ENCODE measurements at places on chromosomes 12 and 14. TPM values are rescaled to one million over a fixed set of nuclear protein-coding genes. Genes with fewer than 3 reads are reported as not detected.

FAM222A gene
- 2.6 TPM for total RNA-seq

GRCh38 chr14:96409701-96410100 lies 17.8 kb downstream of the AK7 start:
- H3K27ac ChIP-seq, result no peak overlapping the region
- no peak overlapping the region for H3K4me3 ChIP-seq
- H3K27me3 ChIP-seq, result no peaks in the 10 kb centered on the region
- no peak for DNase-seq

ARHGAP9 gene
- 14.7 TPM for total RNA-seq

DNA sequence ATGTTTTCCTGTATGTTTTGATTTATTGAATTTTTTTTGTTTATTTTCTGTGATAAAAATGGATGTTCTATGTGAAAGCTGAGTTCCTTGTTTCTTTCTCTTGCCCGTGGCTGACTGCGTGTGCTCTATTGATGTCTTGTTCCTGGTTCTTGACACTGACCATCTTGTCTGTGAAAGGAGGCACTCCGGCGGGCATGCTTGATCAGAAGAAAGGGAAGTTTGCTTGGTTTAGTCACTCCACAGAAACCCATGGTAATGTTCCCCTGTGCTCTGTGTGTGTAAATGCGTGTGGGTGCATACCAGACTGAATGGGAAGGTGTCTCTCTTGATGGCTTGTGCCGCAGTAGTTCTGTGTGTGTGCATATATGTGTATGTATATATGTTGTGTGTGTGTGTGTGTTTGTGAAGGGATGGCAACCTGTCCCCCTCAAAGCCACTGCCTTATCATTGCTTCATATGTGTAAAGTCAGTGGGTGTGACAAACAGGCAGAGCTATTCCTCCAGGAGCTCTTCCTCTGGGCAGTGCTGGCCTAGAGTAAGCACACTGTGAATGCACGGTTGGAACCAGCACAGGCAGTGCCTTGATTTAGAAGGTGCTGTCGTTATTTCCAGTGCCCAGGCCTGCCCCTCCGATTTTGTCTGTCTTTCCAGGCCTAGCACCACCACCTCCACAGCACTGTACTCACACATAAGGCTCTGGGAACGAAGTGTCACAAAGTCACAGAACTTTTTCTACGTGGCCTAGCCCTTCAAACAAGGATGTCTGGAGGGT lies 247.3 kb upstream of the FKBP4 start:
- no peaks in the 10 kb centered on the region for H3K27me3 ChIP-seq
- peaks cover 22% of the 10 kb centered on the region for H3K4me1 ChIP-seq
- H3K36me3 ChIP-seq, result no peaks in the 10 kb centered on the region
- no peak overlapping the region for H3K4me3 ChIP-seq
- DNase-seq, result no peak

TAOK3 gene
- 45.5 TPM for total RNA-seq

CD163L1 gene
- total RNA-seq, result 22.0 TPM

RFLNA gene
- total RNA-seq, result 0.40 TPM

- H3K4me1 ChIP-seq, result no peaks in the 10 kb centered on the region
- no peaks in the 10 kb centered on the region for H3K27me3 ChIP-seq
- no peak overlapping the region for H3K27ac ChIP-seq
- no peak overlapping the region for H3K4me3 ChIP-seq
- H3K36me3 ChIP-seq, result no peaks in the 10 kb centered on the region
- DNase-seq, result no peak
Observed at GRCh38 chr12:51475543-51475942, 50.9 kb downstream of the SLC4A8 start.

MIA2 gene
- total RNA-seq, result 27.7 TPM

CPNE6 gene
- total RNA-seq, result not detected

GRCh38 chr14:33279865-33280264 lies 341.2 kb downstream of the NPAS3 start:
- peaks cover 2% of the 10 kb centered on the region for H3K27me3 ChIP-seq
- H3K27ac ChIP-seq, result no peak overlapping the region
- H3K36me3 ChIP-seq, result no peaks in the 10 kb centered on the region
- no peak for DNase-seq
- H3K4me1 ChIP-seq, result no peaks in the 10 kb centered on the region
- no peak overlapping the region for H3K4me3 ChIP-seq

DNA sequence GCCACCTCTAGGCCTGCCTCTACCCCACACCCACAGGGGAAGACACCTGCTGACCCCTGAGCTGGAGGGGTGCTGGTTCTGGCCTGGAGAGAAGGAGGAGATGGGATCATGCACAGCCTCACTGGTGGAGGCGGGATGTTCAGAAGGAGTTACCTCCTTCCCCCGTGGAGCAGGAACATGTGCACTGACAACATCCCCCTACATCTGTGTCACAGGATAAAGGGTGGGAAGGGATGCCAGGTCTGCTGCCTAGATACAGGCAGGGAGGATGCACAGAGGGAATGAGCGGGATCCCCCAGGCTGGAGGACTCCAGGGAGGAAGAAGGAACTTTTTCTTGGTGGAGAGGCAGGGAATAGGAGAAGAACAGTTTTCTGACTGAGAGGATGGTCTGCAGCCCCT lies 8.8 kb downstream of the NRXN3 start:
- H3K27me3 ChIP-seq, result no peaks in the 10 kb centered on the region
- H3K27ac ChIP-seq, result no peak overlapping the region
- no peaks in the 10 kb centered on the region for H3K4me1 ChIP-seq
- no peak for DNase-seq
- no peak overlapping the region for H3K4me3 ChIP-seq

GRCh38 chr12:38949363-38949762 lies 44.0 kb upstream of the CPNE8 start:
- DNase-seq, result no peak
- H3K36me3 ChIP-seq, result no peaks in the 10 kb centered on the region
- no peaks in the 10 kb centered on the region for H3K27me3 ChIP-seq
- H3K27ac ChIP-seq, result no peak overlapping the region

GRCh38 chr12:958588-959123 lies 9.2 kb upstream of the RAD52 start:
- no peak for DNase-seq
- H3K4me1 ChIP-seq, result no peaks in the 10 kb centered on the region
- no peak overlapping the region for H3K4me3 ChIP-seq
- H3K27me3 ChIP-seq, result no peaks in the 10 kb centered on the region

DNA sequence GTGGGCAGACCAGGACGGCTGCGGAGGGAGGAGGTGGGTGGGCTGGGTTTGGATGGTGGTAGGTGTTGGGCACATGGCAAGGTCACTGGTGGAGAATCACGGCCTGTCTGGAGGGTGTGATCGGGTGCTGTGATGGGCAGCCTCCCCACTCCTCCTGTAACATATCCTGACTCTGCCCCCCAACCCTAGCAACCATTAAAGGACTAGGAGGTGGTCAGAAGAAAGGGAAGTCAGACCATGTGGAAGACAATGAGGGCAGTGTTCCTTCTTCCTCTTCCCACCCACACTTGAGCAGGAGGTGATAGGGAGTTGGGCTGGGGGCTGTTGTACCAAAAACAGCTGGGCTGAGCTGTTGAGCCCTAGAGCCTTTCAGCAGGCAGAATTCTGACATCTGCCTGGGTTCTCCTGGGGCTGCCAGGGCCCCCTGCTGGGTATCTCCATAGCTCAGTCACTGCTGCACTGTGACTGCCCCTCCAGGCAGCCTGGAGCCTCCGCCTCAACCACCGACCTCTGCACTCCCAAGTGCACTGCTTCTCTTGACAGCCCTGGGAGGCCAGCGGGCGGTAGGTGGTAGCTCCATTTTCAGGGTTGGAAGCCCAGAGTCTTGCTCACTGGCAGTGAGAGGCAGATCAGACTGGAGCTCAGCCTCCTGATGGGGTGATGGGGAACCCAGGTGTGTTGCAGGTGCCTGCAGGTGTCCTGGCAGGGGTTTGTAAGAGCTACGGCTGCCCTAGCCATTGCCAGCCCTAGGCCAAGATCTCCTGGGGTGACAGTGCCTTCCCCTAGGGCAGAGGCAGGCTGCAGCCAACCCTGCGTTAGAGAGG lies 15.4 kb downstream of the VASH1 start:
- peak overlapping the region; percentile 20 for H3K27ac ChIP-seq
- DNase-seq, result no peak
- H3K27me3 ChIP-seq, result no peaks in the 10 kb centered on the region
- H3K4me1 ChIP-seq, result no peaks in the 10 kb centered on the region

DNA sequence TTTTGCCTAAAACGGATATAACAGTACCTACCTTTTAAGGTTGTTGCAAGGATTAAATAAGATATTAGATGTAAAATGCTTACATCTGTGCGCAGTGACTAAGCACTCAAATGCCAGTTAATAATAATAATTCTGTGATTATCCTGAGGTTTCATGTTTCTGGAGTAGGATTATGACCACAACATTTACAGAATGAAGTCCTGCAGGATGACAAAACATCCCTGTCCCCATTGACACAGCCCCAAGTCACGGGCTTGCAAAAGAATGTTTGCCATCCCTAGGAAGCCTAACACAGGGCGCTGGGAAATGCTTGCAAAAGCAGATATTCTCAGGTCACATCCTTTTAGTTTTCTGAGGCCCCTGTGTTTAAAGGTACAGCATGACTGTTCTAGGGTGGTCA lies 20.1 kb downstream of the SUSD6 start:
- no peak for DNase-seq
- no peaks in the 10 kb centered on the region for H3K27me3 ChIP-seq
- H3K4me1 ChIP-seq, result peaks cover 17% of the 10 kb centered on the region
- H3K27ac ChIP-seq, result no peak overlapping the region

- no peaks in the 10 kb centered on the region for H3K27me3 ChIP-seq
- no peak overlapping the region for H3K27ac ChIP-seq
- H3K36me3 ChIP-seq, result peaks cover 4% of the 10 kb centered on the region
Observed at GRCh38 chr12:76399040-76399439, 50.8 kb upstream of the BBS10 start.

DNA sequence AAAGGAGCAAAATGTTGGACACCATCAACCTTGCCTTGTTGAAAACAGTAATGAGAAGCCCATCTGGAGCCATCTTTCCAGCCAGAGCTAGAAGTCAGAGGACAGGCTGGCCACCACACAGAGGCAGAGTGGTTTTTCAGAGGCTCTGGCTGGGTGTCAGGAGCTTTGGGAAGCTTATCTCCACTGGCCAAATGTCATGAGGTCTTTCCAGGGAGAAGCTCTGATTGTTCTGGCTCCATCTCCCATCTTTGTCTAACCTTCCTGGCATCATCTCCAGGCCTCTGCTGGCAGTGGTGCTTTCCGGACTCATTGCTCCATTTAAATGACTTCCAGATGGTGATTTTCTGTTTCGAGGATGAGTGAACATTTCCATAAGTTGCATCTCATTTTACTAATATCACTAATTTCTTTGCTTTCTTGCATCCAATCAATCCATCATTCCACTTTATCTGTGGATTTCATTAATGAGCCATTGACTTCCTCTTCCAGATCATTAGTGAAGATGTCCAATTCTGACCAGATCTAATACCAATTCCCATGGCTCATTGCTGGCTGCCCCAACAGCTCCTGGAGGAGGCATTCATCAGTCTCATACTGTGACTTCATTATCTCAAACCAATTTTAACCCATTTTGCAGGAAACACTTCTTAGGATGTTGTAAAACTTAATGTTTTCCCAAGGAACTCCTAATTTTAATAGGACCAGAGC lies 35.3 kb upstream of the TMTC1 start:
- H3K4me1 ChIP-seq, result no peaks in the 10 kb centered on the region
- H3K36me3 ChIP-seq, result no peaks in the 10 kb centered on the region
- H3K27ac ChIP-seq, result no peak overlapping the region
- H3K4me3 ChIP-seq, result no peak overlapping the region
- no peaks in the 10 kb centered on the region for H3K27me3 ChIP-seq
- no peak for DNase-seq

GRCh38 chr14:60164712-60165546 lies at the start of gene DHRS7:
DHRS7 (minus strand) TSS chr14:60165398; CDS start chr14:60165309, 89 bp downstream.
- H3K36me3 ChIP-seq, result peaks cover 3% of the 10 kb centered on the region
- H3K27me3 ChIP-seq, result peaks cover 4% of the 10 kb centered on the region
- H3K4me3 ChIP-seq, result peak within 1 kb of the TSS; percentile 82
- DNase-seq, result peak; percentile 89
- peaks cover 5% of the 10 kb centered on the region for H3K4me1 ChIP-seq
- H3K27ac ChIP-seq, result peak within 1 kb of the TSS; percentile 96

DNA sequence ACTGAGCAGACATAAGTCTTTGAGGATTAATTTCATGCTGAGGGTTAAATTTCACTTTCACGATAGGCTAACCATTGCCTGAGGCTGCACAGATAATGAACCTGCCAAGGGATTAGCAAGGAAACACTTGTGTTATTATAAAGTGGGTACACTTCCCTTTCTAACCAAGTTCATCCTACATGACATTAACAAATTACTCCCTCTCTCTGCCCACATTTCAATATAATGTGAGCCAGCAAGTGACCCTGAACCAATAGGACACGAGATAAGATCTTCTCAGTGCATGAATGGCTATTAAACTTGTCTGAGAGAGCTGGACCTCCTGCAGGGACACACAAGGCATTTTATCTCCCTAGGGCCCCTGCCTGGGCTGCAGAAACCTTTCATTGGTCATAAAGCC lies 173.5 kb downstream of the PAX9 start:
- no peaks in the 10 kb centered on the region for H3K27me3 ChIP-seq
- no peak overlapping the region for H3K27ac ChIP-seq
- no peak overlapping the region for H3K4me3 ChIP-seq
- no peak for DNase-seq

PLBD1 gene
- total RNA-seq, result 30.5 TPM

P2RX2 gene
- 3.4 TPM for total RNA-seq

- no peaks in the 10 kb centered on the region for H3K27me3 ChIP-seq
- peaks cover 1% of the 10 kb centered on the region for H3K36me3 ChIP-seq
- H3K27ac ChIP-seq, result peak overlapping the region; percentile 78
- DNase-seq, result no peak
- H3K4me3 ChIP-seq, result peak overlapping the region; percentile 30
- peaks cover 26% of the 10 kb centered on the region for H3K4me1 ChIP-seq
Observed at GRCh38 chr12:69238589-69239351, 599 bp upstream of the CPSF6 start.

DNA sequence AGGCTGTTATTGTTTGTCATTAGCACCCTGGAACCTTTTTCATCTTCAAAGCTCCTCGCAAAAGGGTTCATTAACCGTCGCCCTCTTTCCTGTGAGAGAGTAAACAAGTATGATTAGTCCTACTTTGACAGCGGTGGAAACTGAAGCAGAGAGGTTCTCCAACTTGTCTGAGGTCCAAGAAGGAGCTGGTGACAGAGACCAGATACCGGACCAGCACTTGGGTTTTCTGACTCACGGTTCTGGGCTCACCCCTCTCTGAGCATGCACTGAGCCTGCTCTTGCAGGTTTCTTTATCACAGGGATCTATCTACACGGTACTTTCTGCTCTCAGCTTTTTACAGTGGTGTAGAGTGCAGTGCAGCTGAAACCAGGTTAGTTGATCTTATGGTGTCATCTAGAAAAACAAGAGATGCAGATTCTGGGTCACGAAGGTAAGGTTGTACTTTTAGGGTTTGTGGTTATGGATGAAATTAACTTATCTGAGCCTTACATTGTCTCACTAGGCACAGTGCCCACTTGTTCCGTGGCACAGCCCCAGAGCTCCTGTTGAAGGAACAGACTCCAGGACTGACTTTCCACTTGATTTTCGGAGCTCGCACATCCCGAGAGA lies 62.1 kb downstream of the PPP2R5C start:
- DNase-seq, result no peak
- H3K27me3 ChIP-seq, result no peaks in the 10 kb centered on the region
- H3K27ac ChIP-seq, result peak overlapping the region; percentile 69
- H3K4me3 ChIP-seq, result no peak overlapping the region
- peaks cover 5% of the 10 kb centered on the region for H3K36me3 ChIP-seq
